ENCODE measurements at places on chromosomes 5 and 9.

- no peak for DNase-seq
Observed at GRCh38 chr9:70880535-70880934, 240.9 kb downstream of the TRPM3 start.

DNA sequence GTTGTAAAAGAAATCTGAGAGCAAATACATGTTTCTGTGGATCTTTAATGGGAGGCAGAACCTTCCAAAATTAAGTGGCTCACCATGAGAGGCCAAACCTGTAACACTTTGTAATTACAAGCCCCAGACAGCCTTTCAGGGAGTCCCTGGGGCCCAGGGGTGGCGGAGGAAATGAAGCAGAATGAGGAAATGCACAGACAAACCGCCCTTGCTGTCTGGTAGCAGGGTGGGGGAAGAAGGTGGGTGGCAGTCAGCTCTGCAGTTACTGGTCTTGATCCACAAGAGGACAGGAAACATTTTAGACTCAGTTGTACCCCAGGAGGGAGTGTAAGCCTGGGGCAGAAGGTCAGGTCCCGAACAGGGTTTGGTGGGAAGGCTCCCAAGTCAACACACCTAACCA is 6.5 kb downstream of the ARL14EPL start:
- no peak for DNase-seq

- no peak for DNase-seq
Observed at GRCh38 chr5:146732962-146733361, 145.6 kb downstream of the PPP2R2B start.

DNA sequence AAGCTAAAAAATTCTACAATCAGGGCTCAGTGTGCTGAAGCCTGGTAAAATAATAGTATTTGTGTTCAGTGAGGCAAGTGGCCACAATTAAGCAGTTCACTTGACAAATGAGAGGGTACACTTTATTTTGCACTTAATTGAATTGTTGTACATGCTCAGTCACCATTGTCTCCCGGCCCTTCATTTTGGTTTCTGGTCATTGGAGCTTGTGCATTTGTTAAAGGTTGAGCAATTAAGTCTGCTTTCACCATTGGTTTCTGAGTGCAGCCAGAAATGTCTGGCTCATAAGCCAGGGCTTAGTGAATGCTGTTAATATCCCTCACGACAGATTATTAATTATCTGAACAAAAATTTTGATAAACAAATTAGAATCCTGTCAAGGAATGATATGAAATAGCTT is 89.6 kb downstream of the PRDM6 start:
- peak; percentile 34 for DNase-seq

DNA sequence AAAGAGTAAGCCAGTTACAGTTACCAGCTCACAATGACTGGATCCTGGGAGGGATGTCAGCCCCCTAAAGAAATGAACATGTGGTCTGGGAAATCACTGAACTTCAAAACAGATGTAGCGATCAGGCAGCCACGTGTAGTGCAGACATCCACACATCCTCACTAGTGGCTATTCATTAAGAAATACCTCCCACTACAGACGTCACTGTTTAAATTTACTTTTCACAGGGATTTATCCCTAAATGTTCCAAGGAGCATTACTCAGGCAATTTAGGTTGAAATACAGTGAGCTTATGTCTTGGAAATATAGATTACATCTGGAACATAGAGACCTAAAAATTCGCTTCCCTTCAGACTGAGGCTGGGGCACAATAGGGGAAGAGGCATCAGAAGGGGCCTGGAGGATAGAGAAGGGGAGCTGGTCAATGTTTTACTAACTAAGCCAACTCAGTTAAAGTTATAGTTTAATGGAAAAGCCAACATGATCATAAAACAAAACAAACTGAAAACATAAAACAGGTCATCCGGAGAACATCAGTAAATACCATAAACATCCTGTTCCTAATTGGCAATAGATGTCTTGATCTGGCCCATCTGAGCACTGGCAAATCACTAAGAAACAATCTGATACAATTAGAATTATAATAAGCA is 92.3 kb downstream of the FANCC start:
- DNase-seq = peak; percentile 13

- peak; percentile 13 for DNase-seq
Observed at GRCh38 chr5:141879941-141880738, 1.9 kb upstream of the PCDH1 start.

GRCh38 chr9:129032541-129033159 is 3.8 kb upstream of the MIGA2 start:
- DNase-seq = no peak

GRCh38 chr9:8183618-8184017 is 384.0 kb upstream of the DMAC1 start:
- no peak for DNase-seq

DNA sequence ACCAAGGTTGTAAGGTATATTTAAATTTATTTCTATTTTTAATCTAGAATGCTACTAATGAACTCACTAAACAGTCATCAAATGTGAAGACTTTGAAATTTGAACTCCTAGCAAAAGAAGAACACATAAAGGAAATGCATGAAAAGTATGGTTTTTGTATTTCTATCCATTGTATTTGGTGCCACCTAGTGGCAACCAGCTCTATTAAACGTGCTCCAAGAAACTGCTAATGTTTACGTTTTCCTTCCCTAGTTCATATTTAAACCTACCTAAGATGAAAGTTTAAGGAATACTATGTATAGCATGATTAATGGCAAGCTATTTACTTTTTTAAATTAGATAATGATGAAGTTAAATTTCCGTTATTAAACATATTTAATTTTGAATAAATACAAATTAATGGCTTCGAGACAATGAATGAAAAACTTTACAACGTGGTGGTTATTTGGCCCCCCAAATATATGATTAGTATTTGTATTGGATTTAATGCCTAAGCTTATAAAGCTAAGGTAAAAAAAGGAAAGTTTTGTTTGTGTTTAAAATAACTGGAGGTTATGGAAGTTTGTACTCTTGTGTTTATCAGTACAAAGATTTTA is 115.9 kb upstream of the SH3GL2 start:
- peak; percentile 59 for DNase-seq

GRCh38 chr9:107665057-107665456 is 175.5 kb upstream of the KLF4 start:
- no peak for DNase-seq

GRCh38 chr5:58901271-58901670 is 318.4 kb downstream of the RAB3C start:
- no peak for DNase-seq

DNA sequence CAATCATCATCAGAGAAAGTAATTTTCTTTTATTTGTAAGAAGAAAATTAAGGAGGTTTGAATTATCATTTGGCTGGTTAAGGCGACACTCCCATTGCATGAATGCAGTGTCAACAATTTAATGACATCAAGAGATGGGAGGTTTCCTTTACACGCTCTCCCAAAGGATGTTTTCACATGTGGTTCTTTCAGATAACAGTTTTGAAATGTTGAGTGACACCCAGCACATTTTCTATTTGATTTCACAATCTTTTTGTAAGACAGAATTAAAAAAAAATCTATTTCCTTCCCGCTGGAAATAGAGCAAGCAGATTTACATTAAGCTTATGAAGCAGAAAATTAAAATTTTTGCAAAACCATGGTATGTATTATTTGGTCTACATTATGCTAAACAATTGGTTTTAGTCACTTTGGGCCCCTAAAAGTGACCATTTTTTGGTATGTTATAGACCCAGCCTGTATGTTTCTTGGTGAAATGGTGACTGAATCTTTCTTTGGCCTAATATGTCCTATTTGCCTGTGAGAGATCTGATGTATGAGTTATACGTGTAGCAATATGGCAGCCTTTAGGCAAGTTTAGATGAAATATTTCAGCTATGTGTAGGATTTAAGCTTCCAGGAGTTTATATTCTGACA is 18.9 kb upstream of the ANKRD55 start:
- DNase-seq = no peak

DNA sequence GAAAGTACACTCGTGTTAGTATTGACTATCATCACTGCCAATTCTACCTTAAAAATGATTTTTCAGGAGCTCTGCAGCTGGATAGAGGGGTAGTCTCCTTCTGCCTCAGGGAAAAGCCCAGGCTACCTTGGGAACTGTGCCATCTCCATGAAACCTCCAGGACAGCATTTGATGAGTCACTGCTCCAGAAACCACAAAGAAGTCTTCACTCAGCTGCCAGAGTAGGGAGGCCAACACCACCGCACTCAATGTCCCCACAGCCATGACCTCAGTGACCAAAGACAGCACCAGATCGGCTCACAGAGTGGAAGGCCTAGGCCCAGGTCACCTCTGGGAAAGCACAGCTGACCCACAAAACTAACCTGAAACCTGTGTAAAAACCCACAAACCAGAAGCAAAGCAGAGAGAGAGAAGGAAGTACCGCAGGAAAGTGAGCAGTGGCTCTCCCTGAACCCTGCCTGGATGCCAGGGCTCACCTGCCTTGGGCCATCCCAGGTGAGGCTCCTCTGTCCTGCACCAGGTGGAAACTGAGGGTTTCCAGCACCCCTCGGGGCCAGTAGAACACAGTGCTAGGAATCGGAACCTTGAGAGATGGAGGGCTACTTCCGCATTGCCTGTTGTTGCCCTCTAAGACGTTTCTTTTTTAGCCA is 30.0 kb downstream of the S1PR3 start:
- DNase-seq = peak; percentile 92

- DNase-seq = peak; percentile 47
Observed at GRCh38 chr5:167489202-167489601, 802.2 kb upstream of the WWC1 start.

DNA sequence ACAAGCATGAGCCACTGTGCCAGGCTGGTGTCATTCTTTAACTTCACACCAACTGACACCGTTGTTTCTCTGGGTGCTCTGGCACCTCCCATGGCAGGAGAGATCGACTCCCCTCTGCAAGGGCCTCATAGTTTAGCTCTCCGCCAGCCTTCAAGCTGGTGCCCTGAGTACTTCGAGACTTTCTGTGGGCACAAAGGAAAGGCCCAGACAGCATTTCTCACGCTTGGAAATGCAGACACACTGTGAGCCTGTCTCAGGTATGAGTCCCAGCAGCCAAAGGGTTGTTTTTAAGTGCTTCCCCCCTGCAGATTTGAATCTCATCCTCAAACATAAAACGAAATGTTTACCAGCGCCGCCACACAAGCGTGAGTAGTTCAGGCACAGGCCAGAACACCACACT is 11.1 kb upstream of the TCF7 start:
- DNase-seq = no peak

DNA sequence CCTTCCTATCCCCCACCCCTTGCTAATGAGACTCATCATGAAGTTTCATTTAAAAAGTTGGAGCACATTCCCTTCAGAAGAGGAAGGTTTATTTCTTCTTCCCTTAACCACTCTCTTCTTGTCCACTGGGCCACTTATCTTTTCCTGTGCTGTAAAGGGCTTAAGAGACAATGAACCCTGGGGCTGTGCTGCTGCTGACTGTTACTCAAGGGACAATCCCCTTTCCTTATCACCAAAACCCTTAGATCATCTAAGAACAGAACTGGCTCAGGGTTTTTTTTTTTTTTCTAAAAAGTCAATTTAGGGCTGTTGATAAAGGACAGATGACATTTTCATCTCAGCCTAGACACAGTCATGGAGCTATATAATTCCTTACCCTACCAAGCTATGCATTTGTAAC is 29.6 kb downstream of the CAPSL start:
- DNase-seq = no peak

GRCh38 chr9:84697509-84698114 is 28.1 kb downstream of the NTRK2 start:
- DNase-seq = peak; percentile 68

- DNase-seq = no peak
Observed at GRCh38 chr5:171386861-171387344, 746 bp upstream of the NPM1 start.

DNA sequence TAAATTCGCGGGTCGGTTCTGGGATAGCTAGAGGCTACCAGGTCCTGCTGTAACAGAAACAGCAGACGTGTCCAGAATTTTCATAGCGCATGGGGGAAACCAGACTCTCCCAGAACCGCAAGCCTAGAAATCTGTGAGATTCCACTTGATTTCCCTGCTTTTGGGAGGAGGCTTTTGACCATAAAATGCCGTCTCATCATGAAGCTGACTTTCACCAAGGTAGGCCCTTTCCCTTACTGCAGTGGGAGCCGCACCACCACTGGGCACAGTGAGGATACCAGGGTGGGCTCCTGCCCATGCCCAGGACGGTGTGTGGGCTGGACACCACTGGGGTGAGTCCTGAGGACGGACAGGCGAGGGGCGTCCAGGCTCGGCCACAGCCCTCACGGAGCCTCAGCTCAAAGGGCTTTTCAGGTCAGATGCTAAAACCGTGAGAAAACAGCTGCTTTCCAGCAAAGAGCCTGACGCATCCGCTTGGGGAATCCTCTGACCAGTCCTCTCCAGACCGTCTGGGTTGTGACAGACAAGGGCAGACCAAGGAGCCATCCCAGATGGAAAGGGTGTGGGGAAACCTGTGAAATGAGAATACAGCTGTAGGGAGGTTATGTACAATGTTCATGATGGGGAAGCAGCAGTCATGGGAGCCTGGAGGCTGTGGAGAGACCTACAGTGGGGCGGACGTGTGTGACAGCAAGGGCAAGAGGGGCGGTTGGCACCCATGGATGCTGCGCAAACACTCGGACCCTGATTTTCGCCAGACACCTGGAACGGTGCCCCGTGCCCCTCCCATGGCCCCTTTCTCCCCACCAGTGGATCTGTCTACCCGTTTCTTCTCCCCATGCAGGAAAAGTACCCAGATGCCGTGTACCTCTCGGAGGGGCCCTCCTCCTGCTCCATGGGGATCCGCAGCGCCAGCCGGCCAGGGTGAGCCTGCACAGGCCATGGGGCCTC is 59.2 kb downstream of the IPPK start:
- no peak for DNase-seq

DNA sequence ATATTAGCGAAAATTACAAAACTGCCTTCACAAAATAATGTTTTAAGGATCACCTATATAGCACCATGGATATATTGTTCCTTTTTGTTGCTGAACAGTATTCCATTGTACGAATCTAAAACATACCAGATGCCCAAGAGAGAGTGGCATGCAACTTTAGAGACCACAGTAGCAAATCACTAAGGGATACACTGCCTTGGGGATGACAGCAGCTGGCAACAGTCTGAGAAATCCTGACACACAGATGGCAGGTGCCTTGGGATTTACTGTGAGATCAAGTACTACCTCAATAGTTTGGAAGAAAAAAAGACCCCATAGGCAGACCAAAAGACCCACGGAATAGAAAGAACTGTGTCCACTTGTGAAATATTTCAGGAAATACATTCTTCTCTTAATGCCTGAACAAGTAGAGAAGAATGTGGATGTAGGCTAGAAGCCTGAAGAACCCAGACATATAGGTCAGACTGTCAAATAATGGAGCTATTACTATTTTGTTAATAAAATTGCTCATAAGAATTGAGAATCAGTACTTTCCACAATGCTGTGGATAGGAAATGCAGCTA is 53.4 kb downstream of the PLPP1 start:
- DNase-seq = no peak

DNA sequence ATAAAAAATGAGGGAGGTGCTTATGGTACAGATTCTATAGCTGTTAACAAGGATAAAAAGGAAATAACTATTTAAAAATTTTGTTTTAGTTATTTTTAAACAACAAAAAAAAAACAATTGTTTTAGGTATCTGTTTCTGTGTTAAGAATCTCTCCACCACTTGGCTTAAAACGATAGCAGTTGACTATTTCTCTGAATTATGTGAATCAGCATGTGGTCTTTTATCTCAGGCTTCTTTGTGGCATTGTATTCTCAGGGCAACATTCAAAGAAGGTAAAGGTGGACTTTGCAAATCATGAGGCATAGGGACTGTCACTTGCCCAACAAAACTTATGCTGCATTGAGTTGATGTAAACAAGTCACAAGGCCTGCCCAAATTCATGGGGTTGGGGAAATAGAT is 55.2 kb downstream of the ERBIN start:
- DNase-seq = no peak
